RWPE2 (cell line): ENCODE measurements at places on chromosomes 6 and 20.

DNA sequence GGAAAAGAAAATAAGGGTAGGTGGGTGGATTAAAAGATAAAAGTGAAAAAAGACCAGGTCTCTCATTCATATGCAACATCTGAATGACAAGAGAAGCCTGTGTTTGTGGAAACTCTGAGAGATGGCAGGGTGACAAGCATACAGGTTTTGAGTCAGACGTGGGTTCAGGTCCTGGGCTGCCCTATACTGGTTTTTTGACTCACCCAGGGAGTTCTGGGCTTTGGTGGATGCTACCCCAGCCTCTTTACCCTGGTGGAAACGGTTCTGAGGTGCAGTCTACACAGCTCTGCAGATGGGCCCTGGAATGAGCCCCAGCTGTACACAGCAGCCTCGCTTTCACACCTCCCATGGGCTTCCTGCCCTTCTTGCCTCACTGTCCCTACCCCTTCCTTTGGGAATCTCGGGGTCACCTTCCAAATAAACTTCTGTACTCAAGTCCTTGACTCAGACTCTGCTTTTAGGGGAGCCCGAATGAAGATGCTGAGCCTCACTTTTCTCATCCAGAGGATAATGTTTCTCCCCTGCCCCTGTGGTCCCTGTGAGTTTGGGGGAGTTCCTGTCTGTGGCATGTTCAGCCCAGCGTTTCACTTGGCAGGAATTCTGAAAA, 77.7 kb upstream of the CLDN20 start:
- no peak for DNase-seq

- DNase-seq = no peak
These were observed 10.4 kb downstream of the CD83 start for GRCh38 chr6:14128012-14128411.

DNA sequence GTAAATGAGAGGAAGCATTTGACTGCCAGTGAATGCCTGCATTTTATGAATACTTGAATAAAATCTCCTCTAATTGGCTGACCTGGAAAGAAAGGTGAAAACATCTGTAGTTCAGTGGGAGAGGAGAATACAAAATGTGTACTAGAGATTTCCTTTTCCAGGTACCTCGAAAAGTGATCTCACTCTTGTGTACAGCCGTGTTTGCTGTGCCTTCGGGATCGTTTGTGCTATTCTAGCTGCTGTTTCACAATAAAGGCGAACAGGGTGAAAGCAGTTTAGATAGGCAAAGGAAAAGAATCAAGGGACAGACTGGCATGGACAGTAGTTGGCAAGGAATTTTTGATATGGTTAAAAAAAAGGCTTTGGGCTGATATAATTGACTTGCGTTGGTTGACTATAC, 112.3 kb downstream of the ARID1B start:
- DNase-seq = no peak

GRCh38 chr6:2542858-2543218, 207.9 kb downstream of the MYLK4 start:
- DNase-seq = no peak

- DNase-seq = no peak
These were observed 199.2 kb upstream of the PMEPA1 start for GRCh38 chr20:57908704-57909630.

DNA sequence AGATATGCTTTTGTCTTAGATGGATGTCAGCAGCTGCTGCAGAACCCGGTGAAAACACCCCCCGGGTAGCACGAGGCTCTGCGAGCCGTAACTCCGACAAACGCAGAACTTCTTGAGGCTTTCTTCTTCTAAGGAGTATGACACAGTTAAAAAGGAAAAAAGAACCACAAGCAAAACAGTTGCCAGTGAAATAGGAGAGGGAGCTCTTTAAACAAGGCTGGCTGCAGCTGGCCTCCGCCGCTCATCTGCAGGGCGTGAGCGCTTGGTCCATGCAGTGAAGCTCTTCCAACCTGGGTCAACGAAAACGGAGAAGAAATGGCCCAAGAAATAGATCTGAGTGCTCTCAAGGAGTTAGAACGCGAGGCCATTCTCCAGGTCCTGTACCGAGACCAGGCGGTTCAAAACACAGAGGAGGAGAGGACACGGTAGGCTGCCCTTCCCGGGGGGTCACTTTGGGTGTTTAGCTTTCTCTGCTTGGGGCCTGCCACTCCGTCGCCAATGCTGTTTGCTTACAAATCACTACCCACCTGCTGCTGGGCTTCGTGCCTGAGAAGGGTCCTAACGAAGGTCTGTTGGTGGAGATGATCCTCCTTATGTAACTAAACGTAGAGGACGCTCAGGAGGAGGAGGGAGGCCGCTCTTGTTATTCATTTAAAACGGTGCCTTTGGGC, 13.2 kb downstream of the SYTL3 start:
- no peak for DNase-seq

- no peak for DNase-seq
These were observed 14.2 kb upstream of the SHLD1 start for GRCh38 chr20:5735845-5736510.

DNA sequence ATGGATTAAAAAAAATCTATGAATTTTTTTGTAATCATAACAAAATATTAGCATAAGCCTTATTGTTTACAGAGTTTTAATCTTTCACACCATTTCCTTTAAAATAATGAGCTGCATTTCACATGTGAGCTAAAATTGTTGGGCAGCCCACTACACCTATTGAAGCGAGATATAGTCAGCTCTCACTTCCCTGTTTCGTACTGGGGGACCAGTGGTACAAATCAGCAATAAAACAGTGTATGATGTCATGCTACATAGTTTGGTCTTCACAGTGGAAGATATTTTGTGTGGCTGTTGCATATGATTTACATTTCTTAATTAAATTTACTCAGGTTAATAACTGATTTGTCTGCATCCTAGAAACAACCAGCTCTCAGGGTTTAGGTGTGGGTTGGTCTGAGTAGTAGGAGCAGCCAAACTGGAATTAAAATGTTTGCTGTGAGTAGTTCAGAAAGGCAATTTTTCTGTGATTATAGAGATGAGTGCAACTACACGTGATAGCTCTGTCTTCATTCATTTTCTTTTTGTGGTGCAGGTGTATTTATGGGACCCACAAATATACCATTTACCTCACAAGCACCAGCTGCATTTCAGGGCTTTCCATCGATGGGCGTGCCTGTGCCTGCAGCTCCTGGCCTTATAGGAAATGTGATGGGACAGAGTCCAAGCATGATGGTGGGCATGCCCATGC, 99.3 kb downstream of the B3GAT2 start:
- DNase-seq = no peak

DNA sequence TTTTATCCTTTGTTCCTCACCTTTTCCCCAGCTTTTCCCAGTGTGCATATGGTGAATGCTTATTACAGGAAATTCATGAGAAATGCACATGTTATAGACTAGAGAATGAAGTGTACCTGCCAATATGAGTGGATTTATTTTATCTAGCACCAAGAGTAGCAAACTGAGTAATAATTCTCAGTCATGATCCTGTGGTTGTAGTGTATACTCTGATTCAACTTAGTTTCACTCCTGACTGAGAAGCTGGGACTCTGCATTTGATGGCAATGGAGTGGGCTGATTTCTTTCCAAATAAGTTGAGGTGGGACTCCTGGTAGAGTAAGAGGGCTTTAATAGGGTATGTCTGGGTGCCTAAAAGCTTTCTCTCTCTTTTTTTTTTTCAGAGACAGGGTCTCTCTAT, 4.0 kb downstream of the ABT1 start:
- DNase-seq = no peak

- no peak for DNase-seq
These were observed 103.6 kb downstream of the COL12A1 start for GRCh38 chr6:75102301-75102700.

GRCh38 chr6:72691249-72691648, 69.4 kb downstream of the KCNQ5 start:
- DNase-seq = no peak

- DNase-seq = no peak
These were observed 11.8 kb upstream of the SCAF8 start for GRCh38 chr6:154721460-154721859.

DNA sequence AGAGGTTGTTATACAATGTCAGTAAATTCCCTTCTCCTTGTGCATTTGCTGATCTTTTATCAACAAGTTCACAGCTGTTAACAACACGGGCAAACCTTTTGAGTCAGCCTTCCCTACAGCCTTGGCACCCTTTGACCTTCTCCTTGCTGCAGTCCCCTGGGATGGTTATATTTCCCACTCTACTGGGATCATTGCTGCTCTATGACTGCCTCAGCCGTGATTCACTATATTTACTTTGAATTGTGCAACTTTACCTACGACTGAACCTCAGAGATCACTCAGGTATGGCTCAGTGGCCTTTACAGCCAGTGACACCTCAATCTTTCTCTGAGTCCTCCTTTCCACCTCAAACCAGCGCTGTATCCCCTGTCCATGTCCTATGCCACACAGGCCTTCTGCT, 1293.3 kb downstream of the EPHA7 start:
- DNase-seq = peak; percentile 65

GRCh38 chr20:49166534-49167449, 21.3 kb downstream of the STAU1 start:
- no peak for DNase-seq

DNA sequence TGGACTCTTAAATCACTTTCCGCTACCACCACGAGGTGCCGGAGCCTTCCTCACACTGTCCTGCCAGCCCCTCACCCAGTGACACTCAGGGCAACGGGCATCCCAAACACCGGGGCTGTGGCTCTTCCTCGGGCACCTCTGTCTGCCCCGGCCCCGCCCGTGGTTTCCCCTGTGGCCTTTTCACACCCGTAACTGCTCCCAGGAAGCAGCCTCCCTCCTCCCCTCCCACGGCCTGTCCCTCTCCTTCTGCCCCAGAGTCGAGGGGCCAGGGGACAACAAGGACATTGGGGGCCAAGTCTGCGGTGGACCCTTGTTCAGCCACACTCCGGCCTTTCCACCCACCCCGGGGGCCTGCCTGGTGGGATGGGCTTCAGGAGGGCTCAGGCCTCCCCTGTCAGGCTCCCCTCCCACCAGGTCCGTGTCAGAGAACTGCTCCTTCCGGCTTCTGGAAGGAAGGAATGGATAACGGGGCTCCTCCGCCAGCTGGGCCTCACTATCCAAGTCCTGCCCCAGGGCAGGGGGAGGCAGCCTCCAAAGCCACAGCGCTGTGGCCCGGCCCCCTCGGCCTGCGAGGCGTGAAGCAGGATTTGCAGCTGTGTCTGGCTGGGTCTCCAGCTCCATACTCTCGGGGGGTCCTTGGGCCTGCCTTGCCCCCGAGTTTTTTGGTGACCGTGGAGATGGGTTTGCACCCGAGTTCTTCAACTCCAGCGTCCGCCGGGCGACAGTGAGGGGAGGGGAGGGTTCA, 54.7 kb upstream of the CHRNA4 start:
- DNase-seq = peak; percentile 84

DNA sequence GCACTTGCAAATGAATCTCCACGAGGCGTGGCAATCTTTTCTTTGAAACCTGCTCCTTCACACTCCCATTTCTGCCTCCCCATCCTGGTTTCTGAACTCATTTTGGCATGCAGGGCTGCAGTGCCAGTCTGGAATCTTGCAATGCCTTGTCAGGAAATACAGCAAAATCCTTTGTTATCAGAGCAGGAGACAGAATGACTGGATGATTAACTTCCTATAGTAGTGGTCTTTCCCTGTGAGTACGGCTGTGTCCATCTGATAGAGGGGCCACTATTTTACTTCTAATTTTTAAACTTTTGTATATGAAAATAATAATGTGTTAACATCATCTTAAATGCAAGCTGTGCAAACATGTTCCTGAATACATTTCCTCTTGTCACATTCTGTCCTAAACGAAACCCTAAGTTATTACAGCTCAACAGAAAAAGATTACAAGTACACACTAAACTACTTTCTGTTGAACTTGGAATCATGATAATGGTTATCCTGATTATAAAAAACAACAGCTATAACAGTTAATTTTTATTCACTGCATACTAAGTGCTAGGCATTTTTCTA, 140.2 kb downstream of the KIF13A start:
- no peak for DNase-seq

DNA sequence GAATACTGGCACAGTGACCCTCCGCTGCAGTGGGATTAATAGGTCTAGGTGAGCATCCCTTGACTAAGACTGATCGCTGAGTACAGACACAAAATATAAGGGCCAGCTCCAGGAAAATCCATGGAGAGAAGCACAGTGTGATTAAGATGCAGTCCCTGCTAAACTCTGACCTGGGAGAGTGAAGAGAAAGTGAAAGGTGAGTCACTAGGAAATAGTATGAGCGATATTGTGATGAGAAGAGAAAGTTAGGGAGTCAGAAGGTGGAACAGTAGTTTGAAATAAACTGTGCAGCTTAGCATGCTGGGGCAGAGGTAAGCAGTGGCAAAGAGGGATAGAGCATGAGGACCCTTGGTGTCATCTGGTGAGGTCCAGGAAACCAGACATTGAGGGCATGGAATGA, 278.6 kb upstream of the MAP3K7 start:
- no peak for DNase-seq

DNA sequence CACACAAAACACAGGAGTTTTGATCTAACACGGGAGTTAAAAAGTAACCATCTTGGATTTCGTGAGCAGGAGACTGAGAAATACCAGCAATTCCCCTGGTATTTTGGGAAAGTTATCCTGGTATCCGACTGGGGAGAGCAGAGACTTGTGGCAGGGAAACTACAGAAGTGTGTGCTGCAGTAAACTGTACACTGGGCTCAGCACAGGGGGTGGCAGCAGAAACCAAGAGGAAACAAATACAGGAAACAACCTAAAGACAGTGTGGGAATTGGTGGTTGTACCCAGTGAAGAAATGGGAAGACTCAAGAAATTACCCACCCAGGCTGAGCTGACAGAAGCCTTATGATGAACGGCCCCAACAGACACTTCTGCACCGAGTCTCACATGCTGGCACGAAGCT, 109.8 kb downstream of the CHD6 start:
- DNase-seq = no peak
